ENCODE measurements at places on chromosomes 7 and 10.

DNA sequence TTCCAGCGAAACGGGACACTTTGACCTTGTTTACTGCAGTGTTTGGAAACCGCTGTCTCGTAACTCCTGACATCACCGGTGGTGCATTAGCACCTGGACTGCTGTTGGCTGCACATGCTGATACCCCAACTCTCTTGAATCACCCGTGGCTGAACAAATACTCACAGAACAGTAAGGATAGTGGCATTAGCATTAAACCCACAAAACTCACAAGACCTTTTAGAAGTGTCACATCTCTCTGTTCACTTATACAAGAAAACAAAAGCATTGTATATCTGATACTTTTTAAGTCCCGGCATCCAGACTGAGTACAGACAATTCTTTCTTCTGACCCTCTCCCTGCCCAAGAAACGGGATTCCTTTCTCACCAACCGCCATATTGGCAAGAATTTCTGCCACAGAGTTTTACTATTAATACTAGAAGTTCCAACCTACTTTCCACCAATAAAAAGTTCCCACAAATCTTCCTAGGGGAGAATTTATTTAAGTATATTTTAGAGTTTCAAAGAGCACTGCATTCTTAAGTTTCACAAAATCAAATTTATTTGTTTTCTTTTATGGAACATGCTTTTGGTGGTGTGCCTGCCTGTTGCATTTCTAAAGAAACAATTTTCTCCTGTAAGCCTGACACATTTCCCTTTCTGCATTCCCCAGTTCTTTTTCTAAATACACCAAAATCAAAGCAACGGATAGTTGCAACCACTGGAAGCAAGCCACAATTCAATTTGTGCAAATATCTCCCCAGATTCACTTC lies 208.4 kb upstream of the KLF14 start:
- DNase-seq, result no peak

DNA sequence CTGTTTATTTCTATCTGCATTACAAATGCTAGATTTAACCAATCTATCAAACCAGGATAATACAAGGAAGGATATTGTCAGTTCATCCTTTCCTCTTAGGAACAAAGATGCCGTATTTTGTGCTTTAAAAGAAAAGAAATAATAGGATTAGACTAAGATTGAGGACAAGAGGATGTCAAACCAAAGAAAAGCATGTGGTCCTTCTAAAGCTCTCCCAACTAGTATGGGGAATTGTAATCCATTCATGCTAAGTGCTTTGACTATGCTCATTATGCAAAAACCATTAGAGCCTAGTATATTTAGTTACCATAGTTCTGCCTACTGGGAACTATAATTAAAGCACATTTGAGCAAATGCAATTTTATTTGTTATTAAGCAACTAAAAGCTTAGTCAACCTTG lies 280.2 kb downstream of the GRM8 start:
- no peak for DNase-seq

DNA sequence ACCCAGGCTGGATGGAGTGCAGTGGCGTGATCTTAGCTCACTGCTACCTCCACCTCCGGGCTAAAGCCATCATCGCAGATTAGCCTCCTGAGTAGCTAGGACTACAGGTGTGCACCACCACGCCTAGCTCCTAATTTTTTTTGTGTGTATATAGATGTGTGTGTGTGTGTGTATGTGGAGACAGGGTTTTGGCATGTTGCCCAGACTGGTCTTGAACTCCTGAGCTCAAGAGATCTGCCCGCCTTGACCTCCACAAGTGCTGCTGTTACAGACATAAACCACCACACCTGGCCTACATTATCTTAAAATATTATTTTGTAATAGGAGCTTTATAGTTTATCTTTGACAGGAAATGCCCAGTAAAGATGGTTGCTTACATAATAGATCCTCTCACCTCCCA lies 25.0 kb downstream of the FOXP2 start:
- DNase-seq, result no peak

DNA sequence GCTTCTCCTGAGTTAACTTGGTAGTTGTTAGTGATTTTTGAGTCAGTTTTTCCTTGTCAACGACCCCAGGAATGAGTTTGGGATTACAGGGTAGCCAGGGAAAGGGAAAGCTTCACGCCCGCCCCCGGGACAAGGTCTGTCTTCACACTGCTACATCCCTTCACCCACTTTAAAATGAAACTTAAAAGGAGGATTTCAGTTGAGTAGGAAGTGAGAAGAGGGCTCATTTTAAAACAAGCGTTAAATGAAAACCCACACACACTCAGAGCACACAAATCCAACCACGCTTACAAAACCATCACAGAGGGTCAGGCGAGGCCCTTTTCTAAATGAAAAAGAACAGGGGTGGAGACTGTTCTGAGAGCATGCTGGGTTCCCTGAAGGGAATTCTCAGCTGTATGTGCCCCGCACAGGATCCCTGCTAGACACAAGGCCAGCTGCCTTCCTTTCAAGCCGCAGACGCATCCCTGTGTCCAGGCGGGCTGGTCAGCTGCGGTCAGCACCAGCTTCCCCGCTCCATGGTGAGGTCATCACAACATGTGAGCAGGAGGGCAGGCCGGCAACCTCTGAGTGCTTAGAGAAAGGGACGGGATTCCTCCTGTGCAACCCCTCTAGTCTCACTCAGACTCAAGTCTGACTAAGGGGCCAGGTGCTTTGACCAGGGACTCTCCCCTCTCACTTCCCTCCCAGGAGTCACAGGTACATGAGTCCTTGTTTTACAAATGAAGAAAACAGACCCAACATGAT lies 111.8 kb downstream of the EGFR start:
- no peak for DNase-seq

DNA sequence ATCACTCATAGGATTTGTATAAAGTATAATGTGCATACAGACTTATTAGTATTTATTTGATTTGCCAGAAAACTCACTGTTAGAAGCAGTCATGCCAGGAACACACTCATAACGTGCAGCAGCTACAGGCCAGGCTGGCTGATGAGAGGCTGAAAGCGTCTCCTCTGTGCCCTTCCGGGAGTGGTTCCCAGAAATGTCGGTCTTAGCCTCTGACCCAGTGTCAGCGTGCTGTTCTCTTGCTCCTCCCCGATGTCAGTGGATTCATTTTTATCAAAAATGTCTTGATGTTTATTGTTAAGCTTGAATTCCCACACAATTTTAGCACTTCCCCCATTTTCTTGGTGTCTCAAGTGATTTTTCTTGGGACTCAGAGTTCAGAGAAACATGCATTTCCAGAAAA lies 33.3 kb upstream of the GARS1 start:
- DNase-seq, result no peak

GRCh38 chr10:110348336-110348735 lies 43.6 kb upstream of the SMNDC1 start:
- no peak for DNase-seq

DNA sequence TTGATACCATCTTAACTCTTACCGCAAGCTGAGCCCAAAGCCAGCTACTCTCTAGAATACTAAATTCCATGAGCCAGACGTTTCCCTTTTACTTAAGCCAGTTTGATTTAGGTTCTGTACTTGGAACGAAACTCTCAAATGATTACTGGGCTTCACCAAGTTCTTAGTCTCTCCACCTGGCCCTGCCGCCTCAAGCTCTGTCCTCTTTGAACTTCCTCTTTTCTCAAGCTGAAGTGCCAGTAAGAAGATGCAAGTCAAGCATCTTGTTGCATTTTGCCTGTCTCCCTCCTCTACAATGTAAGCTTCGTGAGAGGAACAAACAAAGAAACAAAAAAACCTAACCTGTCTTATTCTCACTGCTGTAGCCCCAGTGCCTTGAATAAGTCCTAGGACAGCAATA lies 358.2 kb upstream of the NPVF start:
- no peak for DNase-seq

- no peak for DNase-seq
These were observed 43.0 kb upstream of the NMT2 start for GRCh38 chr10:15211464-15211979.

- DNase-seq, result no peak
These were observed 9.0 kb downstream of the LSM5 start for GRCh38 chr7:32481176-32481575.

- peak; percentile 29 for DNase-seq
These were observed 153.1 kb upstream of the MEOX2 start for GRCh38 chr7:15839416-15840100.

GRCh38 chr10:42304341-42304740 lies 334.0 kb downstream of the ZNF33B start:
- DNase-seq, result no peak

DNA sequence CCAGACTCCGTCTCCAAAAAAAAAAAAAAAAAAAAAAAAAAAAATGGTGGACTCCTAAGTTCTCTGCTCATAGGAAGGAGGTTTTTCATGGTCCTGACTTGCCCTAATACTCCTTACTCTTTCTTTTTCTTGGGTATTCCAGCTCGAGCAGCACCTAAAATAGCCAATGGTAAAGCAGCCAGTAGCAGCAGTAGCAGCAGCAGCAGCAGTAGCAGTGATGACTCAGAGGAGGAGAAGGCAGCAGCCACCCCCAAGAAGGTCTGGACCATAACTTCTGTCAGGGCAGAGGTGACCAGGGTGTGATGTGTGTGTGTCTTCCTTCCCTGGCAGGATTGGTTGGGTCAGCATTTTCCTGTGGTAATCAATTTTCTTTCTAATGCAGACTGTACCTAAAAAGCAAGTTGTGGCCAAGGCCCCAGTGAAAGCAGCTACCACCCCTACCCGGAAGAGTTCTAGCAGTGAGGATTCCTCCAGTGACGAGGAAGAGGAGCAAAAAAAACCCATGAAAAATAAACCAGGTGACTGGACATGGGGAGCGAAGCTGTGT lies 6.9 kb downstream of the NOLC1 start:
- no peak for DNase-seq

DNA sequence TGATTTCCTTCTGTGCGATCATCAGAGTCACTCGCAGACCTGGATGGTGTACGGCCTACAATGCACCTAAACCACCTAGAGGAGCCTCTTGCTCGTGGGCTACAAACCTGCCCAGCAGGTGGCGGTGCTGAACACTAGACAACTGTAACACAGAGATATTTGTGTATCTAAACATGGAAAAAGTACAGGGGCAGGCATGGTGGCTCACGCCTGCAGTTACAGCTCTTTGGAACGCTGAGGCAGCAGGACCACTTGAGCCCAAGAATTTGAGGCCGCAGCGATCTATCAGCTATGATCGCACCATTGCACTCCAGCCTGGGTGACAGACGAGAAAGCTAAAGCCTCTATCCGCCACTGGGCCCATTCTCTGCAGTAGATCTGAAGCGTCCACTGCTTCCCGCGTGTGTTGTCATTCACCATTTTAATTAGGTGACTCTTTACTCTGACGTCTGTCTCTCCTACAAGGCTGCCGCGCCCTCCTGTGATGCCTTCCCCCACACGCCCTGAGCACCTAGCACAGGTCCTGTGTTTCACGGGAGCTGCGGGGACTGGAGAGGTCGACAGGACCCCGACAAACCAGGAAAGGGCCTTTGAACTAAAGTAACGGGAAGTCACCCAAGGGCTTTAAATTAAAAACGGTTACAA lies 774 bp downstream of the TUBGCP2 start:
- peak; percentile 70 for DNase-seq

GRCh38 chr7:27263781-27264180 lies 21.2 kb downstream of the EVX1 start:
- no peak for DNase-seq

DNA sequence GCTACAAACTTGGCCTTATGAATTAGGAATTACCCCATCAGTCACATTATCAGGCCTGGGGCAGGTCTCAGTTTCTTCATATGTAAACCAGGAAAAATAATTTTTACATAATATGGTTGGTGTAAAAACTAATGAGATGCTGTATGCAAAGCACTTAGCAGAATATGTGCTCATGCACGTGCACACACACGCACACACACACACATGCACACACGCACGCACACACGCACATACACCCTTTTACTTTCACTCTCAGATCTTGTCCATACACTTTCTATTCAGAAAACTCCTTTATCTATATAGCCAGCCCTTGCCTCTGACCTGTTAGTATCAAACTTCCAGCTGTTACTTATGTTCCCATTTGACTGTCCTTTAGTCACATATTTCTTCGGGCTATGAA lies 92.7 kb downstream of the CREB5 start:
- DNase-seq, result no peak

DNA sequence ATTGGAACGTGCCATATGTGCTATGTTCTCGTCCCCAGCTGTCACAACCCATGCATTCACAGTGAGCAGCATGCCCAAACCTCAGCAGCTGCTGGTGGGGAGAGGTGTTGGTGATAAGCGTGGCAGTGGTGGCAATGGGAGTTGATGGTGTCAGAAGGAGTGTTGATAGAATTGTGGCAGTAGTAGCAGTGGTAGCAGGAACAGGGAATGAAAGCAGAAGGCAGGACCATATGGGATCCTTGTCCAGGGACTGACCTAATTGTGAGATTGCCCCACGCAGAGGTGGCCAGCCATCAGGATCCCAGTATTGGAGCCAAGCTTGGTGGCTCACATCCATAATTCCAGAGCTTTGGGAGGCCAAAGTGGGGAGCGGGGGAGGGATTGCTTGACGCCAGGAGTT lies 276.3 kb downstream of the GALNT17 start:
- peak; percentile 96 for DNase-seq

DNA sequence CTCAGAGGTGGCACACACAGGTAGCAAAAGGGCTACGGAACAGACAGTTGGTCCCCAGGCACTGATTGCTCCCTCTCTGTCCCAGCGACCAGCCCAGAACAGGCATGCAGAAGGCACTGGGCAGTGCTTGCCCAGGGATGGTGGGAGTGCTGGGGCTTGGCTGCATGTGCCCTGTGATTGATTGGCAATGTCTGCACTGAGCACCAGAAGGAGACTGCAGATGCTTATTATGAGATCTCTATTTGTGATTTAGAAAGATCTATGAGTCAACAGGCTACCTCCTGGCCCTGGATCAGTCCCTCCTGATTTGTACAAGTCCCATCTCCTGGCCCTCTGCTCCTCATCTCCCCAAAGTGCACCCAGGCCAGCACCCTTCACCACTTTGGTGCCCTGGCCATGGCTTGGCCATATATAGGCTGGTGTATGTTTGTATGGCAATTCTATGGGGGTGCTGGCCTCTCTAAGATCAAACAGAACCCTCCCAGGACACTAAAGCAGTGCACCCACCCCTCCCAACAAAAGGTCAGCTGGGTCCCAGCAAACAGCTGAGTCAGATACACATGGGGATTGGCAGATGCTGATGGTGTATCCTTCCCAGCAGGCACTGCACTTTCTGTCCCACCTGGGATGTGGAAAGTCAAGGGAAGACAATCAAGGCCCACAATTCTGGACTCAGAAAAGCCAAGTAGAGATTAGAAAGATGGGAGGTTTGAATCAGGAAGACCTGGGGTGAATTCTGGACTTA lies 30.9 kb downstream of the CAMK2B start:
- no peak for DNase-seq

DNA sequence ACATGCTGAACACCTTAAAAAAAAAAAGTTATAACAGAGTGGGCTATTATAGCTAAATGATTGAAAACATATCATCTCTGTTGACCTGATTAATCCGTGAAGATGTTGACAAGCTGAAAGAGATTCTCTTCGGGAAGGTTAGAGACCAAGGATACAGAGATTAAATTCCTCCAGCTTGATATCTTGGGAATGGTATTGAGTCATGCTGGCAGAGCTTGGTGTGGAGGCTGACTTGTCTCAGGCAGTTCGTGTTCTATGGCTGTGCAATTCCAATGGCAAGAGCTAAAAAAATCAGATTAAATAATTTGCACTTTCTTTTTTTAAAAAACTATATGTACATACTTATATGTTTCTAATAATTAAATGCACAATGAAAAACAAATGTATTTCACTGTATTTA lies 24.9 kb upstream of the CACNA2D1 start:
- no peak for DNase-seq

- DNase-seq, result no peak
These were observed 4.4 kb upstream of the IRF5 start for GRCh38 chr7:128933180-128933891.

GRCh38 chr10:129005080-129005479 lies 462.0 kb upstream of the MGMT start:
- no peak for DNase-seq

All from G401 (cell line).